GOT3 (cell line): ENCODE measurements at places on chromosomes 2 and 18.

- DNase-seq = no peak
These were observed 113.3 kb downstream of the OSBPL6 start for GRCh38 chr2:178307650-178308049.

DNA sequence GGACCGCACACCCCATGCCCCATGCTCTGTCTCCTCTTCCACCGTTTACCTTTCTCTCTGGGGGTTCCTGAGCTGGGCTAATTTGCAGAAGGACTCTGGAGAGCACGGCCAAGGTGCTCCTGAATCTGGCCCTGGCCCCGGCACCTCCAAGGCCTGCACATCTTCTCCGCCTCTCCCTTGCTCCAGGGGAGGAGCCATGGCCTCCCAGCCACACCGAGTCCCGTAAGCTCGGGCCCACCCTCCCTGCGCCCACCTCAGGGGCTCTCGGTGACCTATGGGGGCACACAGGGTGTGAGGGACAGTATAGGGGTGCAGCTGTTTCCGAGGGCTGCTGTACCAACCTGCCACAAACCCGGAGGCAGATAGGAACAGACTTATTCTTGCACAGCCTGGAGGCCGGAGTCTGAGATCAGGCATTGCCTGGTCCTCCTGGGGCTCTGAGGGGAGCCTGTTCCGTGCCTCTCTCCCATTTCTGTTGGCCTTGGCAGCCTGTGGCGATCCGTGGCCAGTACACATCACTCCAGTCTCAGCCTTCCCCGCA, 127.3 kb upstream of the GPC1 start:
- DNase-seq = no peak

GRCh38 chr2:198036029-198036879, 231.9 kb downstream of the PLCL1 start:
- no peak for DNase-seq

DNA sequence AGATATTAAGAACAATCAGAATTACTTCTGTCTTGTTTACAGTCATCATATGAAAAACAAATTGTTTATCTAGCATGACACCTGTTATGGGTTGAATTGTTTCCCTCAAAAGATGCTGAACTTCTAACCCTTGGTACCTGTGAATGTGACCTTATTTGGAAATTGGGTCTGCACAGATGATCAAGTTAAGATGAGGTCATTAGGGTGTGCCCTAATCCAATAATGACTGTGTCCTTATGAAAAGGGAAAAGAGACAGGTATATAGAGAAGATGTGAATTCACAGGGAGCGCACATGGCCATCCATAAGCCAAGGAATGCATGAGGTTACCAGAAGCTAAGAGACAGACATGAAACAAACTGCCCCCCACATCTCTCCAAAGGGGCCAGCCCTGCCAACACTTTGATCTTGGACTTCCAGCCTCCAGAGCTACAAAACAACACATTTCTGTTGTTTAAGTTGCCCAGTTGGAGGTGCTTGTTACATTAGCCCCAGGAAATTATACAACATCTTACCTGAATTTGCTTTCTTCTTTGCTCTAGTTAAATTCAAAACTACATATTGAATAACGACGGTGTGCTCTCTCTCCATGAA, 2.3 kb upstream of the HPCAL1 start:
- DNase-seq = no peak

- DNase-seq = no peak
These were observed 35.1 kb downstream of the ADI1 start for GRCh38 chr2:3483986-3484960.

DNA sequence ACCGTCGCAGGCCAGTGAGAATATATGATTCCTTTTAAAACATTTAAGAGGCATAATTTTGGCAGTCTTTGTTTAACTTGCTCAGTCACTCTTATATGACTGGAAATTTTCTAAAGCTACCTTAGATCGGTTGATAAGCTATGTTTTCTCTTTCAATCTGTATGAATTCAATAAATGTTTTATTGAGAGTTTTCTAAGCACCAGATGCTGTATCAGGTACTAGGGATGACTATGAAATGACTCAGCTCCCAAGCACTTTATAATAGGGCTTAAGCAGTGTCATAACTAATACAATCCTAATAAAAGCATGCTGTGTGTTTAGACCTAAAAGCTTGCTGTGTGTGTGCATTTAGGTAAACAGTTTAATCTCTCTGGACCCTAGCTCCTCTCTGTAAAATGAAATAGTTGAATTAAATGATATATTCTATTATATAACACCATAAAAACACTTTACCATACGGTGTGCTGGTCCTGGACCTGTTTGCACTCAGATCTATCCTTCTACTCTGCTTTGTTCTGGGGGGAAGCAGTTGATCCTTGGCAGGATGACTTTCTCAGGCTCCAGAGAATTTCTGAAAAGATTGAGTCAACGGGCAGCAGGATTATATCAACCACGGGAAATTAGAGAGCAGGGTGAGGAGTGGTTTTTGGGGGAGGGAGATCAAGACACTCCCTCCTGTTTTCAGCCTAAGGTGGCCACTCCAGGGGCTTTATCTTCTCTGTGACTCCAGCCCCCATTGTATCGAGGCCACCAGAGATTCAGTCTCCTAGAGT, 26.1 kb upstream of the SLC38A11 start:
- DNase-seq = no peak

DNA sequence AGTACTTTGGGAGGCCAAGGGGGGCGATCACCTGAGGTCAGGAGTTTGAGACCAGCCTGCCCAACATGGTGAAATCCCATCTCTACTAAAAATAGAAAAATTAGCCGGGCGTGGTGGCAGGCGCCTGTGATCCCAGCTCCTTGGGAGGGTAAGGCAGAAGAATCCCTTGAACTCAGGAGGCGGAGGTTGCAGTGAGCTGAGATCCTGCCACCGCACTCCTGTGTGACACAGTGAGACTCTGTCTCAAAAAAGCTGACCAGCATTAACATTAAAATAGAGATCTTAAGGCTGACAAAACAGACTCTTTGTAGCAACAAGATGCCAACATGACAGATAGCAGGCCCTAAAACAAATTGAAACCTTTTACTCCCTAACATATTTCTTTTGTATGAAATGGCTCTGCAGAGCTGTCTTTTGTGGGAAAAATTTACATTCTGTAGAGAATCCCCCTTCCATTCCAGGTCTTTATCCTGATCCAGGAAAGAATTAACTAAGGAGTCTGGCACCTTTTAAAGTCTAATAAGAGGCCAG, 213.9 kb downstream of the RAB3GAP1 start:
- DNase-seq = no peak

GRCh38 chr2:134682726-134683125, 36.1 kb downstream of the TMEM163 start:
- DNase-seq = no peak

DNA sequence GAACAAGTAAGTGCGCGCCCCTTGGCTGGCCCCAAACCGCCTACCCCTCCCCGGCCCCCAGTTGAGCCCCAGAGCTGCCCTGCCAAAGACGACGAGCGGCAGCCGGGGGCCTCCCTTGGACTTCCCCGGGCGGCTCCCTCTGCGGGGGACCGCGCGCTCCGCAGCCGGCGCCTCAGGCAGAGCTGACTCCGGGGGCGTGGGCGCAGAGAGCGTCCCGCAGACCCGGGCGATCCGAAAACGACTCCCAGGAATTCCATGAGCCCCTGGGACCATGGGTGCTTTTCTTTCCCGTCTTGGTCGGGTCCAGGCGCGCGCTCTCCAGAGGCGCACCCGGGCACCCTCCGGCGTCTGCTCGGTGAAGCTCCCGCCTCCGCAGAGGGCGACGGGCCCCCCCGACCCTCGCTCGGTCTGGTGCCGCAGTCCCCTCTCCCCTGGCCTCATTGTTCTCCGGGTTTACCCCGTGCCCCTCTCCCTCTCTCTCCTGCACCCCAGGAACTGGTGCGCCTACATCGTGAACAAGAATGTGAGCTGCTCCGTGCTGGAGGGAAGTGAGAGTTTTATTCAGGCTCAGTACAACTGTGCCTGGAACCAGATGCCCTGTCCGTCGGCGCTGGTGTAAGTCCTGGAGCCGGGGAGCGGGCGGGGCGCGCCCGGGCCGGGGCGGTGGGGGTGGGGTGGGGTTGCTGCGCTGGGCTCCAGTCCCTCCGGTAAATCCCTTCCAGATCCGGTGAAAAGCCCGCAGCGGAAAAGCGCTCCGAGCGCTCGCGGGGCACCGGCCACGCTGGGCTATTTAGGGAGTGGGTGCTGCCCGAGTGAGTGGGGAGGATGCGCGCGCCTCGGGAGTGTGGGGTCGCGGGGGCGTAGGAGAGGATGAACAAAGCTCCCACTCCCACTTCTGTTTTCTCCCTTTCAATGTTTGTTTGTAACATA, 776 bp downstream of the EMILIN2 start:
- DNase-seq = no peak

DNA sequence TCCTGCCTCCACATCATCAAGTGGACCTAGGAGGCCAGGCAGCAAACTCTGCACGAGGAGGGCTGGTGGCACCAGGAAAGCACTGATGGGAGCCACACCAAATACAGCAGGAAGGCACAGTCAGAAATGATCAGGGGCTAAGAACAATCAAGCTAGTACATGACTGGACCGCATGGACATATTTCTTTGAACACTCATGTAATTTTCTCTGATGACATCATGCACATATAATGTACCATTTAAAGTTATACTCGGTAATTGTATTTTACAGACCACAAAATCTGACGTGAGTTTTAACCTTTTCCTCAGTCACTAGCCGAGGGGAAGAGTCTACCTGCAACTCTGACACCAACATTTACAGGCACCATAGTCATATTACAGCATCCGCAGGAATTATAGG, 76.7 kb downstream of the XDH start:
- no peak for DNase-seq

GRCh38 chr2:44940732-44941464, 604 bp upstream of the SIX3 start:
- no peak for DNase-seq

DNA sequence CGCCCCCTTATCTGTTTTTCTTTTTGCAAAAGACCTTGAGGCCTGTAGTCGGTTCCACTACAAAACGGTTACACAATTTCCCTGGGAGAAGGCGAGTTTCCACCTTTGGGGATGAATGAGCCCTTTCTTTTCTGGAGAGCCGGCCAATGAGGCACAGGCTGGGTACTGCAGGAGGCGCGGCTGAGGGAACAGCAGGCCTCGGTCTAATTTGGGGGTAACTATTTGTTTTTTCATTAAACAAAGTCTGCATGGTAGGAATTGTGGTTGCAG, 129.2 kb downstream of the MYCN start:
- DNase-seq = no peak

GRCh38 chr2:239689985-239690384, 289.2 kb upstream of the HDAC4 start:
- DNase-seq = no peak

GRCh38 chr2:105490956-105491355, 92.1 kb upstream of the FHL2 start:
- no peak for DNase-seq

GRCh38 chr2:134181219-134181618, 72.7 kb upstream of the MGAT5 start:
- no peak for DNase-seq

DNA sequence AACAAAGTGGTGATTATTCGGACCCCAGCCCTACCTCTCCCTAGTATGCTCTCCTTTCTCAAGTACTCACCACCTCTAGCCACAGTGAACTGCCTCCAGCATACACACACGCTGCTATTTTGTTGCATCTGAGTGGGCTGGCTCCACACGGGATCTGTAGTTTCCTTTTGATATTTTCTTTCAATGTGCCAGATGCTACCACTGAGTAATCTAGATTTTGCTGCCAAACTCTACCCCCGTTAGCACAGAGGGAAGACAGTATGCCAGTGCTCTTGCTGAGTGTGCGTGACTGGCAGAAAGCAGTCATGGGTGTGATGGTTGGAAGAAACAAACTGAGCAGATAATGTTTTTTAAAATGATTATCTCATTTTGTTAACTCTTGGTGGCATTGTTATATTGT, 11.6 kb downstream of the CFLAR start:
- peak; percentile 7 for DNase-seq

DNA sequence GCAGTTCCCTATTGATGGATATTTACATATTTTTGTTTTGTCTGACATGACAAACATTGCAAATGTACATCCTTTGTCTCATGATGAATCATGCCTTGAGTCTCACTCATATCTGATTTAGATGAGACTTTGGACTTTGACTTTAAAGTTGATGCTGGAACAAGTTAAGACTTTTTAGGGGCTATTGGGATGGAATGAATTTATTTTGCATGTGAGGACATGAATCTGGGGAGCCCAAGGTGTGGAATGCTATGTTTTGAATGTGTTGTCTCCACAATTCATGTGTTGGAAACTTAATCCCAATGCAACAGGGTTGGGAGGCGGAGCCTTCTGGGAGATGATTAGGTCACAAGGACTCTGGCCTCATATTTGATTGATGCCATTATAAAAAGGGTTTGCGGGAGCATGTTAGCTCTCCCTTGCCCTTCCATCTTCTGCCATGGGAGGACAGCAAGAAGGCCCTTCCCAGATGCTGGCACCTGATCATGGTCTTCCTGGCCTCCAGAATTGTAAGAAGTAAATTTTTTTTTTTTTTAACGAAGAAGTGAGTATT, 29.1 kb upstream of the INO80D start:
- DNase-seq = no peak
